Myocyte (in vitro differentiated cells): ENCODE measurements at places on chromosomes 7 and 10.

GRCh38 chr7:38318241-38318640 is 44.8 kb upstream of the TARP start:
- DNase-seq, result no peak

DNA sequence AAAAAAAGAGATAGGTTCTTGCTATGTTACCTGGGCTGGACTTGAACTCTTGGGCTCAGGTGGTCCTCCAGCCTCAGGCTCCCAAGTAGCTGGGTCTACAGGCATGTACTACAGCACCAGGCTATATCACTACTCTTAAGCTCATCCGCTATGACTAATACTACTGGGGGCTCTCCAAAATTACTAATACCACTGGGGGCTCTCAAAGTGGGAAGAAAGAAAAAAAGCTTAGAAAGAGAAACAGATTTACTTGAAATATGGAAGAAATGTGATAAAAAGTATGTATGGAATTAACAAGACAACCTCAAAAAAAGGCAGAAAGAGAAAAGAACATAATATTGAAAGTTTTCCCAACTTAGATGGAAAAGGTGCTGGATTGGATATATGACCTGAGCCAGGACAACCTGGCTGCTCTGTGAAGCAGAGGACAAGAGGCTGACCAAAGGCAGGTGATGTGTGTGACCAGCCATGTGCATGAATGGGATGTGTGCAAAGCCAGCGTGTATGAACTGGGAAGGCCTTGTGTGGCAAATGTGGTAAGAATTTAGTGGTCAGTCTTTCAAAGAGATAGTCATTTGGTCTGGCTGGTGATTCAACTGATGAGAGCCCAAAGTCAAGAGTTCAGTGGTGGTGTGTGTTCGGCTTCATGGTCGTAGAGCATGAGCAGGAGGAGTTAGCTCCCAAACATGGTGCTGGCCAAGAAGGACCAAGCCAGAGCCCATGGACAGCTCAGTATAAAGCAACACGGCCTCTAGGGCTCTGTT is 232.4 kb upstream of the KLF14 start:
- DNase-seq, result peak; percentile 86

DNA sequence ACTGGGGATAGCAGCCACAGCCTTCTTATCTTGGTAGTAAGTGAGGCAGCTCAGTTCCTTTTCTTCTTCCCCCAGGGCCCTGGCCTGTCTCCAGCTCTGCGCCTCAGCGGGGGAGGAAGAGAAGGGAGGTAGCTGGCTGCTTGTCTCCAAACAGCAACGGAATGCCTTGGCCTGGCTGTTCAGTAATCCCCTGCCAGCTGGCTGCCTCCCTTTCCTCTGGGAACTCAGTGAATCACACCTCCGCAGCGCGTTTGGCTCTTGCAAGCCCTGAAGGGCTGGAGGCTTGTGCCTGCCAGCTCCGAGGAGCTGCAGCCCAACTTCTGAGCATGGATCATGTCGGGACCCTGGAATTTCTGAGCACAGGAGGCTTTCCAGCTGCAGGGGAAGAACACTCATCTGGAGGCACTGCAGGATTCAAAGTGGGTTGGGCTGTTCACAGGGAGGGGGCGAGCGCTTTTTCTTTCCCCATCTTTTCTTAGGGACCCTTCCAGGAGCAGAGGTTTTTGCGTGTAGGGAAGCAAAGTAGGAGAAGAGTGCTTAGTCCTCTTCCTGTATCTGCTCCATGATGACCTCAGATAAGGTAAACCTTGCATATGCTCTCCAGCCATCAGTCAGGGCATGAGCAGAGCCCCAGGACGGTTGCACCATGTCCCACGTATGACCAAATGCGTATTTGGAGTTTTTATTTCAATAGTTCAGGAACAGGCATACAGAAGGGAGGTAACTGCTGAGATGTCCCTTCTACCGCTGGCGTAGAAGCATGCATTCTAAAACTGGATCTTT is 253.2 kb upstream of the INHBA start:
- peak; percentile 99 for DNase-seq

DNA sequence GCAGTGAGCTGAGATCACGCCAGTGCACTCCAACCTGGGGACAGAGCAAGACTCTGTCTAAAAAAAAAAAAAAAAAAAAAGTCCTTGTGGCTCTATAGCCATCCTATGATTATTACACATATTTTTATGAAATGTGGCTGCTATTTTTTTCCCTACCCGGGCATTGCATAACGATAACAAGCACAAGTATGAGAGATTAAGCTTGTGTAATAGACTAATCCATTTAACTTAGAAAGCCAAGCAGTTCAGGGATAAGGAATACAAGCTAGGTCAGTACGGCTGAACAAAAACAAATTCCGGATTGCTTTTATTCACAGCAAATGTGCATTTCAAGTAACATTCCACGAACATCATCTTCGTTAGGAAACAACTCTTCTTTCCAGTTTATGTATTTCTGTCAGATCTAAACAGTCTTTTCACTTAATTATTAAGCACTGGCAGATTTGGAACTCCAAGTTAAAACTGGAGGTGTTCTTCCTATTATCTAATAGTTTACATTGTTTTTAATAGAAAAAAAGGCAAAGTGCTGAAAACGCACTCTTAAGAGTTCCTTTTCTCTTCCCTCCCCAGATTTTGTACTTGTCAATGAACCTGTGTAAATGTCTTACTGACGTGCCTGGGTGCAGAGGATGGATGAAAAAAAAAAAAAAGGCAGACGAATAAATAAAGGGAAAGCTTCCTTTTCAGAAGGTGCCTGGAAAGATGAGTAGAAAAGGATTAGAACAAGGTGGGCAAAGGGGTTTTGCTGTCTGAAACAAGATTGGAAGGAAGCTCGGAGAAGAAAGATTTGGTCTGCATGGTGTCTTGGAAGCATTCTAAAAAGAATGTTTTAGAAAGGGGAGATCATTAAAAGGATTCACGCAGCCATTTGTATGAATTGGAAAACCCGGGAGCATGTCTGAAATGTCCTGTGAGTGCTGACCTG is 81.1 kb downstream of the PRTFDC1 start:
- DNase-seq, result no peak

DNA sequence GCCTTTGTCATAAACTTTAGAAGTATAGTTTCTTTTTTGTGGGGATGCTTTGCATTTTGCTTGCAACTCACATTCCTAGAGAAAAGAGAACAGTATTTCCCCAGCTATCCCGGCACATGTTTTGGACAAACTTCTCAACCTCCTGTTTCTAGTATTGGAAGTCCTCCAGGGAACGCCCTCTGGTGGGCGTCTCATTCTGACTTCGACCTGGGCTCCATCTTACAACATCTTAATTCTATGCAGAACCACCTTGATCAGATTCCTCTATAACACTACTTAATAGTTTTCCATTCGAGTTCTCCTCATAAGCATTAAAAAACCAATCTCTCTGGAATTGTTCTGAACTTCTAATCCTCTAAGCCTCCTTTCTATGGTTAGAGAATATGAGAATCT is 139.5 kb upstream of the FZD8 start:
- DNase-seq, result peak; percentile 1

DNA sequence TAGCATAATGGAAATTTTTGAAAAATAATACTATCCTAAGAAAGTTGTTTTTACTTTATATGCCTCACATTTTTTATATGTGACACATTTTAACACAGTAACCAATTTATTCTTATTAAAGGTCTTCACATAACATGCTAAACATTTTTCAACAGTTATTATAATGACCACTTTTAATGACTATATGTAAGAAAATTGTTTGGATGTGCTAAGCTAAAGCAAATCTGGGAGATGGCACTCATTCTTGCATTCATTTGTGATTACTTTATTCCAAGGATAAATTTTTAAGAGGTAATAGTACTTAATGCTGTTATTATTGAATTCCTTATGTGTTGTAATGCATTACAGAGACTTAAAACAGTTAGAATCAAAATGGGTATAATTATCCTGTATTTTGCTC is 88.1 kb downstream of the ANKIB1 start:
- no peak for DNase-seq

- DNase-seq, result peak; percentile 91
Measured at GRCh38 chr10:24457661-24458318, 248.9 kb downstream of the KIAA1217 start.

GRCh38 chr7:2824678-2825461 is 19.2 kb downstream of the GNA12 start:
- DNase-seq, result peak; percentile 93

DNA sequence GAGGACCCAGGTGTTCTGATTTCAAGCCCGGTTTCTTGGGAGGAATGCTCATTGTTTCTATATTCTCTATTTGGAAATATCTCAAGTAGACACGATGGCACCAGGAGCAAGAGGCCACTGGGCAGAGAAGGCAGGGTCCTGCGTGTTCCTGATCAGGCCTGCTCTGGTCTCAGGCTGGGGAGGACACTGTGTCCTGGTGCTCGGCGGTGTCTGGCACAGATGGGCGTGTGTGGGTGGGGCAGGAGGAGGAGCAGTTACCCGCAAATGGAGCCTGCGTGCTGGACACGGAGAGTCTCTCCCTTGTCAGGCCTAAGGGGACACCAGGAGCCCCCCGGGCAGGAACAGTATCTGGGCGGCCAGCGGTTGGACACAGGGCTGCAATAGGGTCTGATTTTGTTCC is 25.9 kb upstream of the GOLGA7B start:
- DNase-seq, result no peak

GRCh38 chr10:130180416-130180815 is 44.2 kb downstream of the GLRX3 start:
- no peak for DNase-seq

GRCh38 chr10:61286686-61287085 is 166.5 kb downstream of the TMEM26 start:
- DNase-seq, result no peak

DNA sequence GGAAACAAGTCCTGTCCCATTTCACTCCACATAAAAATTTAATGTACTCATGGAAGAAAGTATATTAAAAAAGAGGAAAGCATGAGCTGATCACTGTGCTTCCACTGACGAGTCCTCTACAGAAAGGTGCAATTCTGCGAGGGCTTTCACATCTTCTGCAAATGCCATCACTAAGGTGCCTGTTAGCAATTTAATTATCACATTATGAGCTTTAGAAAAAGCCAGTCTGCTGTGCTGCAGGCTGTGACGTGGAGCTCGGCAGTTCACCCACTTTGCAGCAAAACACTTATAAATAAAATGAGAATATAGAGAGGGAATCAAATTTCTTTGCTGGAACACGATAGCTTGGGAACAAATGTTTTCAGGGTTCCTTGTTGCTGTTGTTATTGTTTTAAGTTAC is 22.5 kb upstream of the NEUROD6 start:
- no peak for DNase-seq

GRCh38 chr7:104272767-104273384 is 55.5 kb upstream of the LHFPL3 start:
- peak; percentile 59 for DNase-seq

- peak; percentile 80 for DNase-seq
Measured at GRCh38 chr7:38186593-38187314, 8.7 kb downstream of the STARD3NL start.

DNA sequence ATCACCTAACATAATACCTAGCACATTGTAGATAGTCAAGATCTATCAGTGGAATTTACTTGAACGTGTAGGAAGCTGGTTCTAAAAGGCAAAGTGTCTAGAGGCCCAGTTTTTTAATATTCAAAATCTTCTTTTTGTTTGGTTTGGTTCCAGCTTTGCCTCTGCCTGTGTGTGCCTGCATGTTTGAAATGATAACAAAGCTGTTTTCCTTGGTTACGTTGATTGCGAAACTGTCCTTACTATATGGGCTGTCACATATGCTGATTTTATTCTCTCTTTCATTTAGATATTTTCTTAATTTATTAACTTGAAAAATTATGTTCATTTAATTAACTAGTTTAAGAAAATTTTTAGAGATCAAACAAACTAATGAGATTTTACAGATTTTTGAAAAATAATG is 237.3 kb downstream of the SEMA3A start:
- DNase-seq, result peak; percentile 22

- DNase-seq, result peak; percentile 33
Measured at GRCh38 chr7:141073641-141074161, at the start of gene TMEM178B. TMEM178B (plus strand) TSS chr7:141074064.

DNA sequence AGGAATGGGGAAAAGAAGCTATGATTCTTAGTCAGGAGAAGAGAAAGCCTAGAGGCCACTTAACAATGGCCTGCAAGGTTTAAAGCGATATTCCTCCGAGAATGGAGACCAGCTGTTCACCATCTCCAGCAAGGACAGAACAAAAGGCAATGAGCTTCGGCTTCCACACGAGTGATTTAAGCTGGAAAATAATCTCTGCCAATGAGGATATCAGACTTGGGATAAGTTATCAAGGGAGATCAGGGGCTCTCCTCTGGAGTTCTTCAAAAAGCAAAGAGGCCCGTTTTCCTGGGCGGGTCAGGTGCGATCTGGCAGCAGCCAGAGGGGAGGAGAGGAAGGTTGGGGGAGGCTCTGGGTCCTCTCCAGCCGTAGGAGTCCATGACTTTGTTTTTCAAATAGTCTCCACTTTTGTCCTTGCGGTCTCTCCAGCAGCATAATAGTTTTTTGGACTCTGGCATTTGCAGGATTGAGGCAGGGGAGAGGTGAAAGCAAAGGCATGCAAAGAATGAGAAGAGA is 211.3 kb downstream of the SKIDA1 start:
- no peak for DNase-seq

GRCh38 chr10:27526242-27526641 is 22.1 kb downstream of the RAB18 start:
- DNase-seq, result peak; percentile 22

GRCh38 chr10:110214371-110214826 is 7.0 kb downstream of the MXI1 start:
- DNase-seq, result peak; percentile 61

DNA sequence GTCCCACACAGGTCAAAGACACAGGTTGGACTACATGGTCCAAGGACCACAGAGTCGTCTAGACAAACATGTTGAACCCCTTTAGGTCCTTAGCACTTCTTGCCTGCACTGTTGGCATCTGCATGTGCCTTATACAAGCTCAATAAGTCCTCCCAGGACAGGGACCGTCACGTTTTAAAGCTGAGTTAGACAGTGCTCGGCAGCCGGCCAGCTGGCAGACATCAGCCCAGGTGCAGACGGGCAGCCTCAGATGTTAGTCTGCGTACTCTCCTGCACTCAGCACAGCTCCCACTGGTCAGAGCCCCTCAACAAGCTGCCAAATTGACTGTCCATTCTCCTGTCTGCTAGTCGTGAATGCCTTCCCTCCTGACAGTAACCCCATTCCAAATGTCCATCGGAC is 34.9 kb downstream of the PARP12 start:
- no peak for DNase-seq

- no peak for DNase-seq
Measured at GRCh38 chr10:70849582-70850016, 33.9 kb downstream of the SGPL1 start.
